ENCODE measurements at places on chromosomes 4 and X.

GRCh38 chr4:174193438-174194374 lies 89.8 kb downstream of the FBXO8 start:
- DNase-seq = no peak

GRCh38 chr4:821631-822030 lies 4.3 kb downstream of the CPLX1 start:
- no peak for DNase-seq

DNA sequence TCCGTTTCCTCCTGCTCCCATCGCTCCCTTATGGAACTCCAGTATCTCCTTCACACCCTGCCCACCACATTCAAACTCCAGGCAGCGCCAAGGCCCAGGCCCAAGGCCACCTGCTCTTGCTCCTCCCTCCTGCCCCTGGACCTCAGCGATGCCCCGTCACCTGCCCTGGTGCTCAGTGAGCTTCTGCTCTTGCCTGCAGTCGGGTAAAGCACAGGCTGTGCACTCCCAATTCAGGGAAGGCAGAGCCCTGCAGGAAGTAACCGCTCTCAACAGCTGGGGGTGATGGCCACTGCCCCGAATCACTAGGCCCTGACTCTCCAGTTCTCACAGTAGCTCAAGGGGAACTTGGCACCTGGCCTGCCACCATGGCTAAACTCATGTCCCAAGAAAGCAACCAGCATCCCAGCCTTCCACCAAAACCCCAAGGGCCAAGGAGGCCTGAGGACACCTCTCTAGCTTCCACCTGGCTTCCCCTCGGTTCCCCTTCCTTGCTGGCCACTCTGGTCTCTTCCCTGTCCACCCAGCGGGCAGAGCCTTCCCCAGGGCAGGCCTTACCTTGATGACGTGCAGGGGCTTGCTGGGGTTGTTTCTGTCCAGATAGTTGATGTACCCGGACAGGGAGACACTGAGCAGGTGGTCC lies 29.3 kb downstream of the WDR1 start:
- no peak for DNase-seq

DNA sequence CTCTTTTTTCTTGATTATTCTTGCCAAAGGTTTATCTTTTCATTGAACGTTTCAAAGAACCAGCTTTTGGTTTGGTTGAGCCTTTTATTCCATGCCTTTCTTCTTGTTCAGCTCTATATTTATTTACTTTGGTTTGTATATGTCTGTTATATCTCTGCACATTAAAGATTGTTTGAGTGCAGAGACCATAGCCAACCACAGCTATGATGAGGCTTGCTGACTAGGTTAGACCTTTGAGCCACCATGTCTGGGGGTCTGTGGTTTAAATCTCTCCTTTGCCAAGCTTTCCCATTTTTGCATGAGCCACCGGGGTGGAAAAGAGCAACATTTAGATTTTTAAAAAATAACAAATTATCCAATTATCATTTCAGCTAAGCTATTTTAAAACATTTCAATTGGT lies 96.1 kb downstream of the NHS start:
- DNase-seq = no peak

DNA sequence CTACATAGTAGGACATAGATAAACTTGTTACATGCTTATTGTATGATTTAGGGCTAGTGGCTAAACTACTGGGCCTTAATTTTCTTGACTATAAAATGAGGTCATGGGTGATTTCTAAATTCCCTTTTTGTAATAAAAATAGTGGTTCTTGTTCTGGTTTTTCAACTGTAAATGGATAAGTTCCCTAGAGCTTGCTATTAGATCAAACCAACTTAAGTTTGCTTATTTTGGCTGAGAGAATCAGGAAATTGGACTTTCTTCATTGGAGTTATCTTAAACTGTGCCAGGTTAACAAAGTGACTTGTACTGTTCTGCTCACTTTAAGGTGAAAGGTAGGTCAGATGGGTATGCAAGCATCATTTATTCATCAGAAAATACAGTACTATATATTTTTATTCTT lies 78.3 kb downstream of the PDLIM5 start:
- DNase-seq = no peak

GRCh38 chr4:5212255-5213013 lies 161.2 kb downstream of the STK32B start:
- DNase-seq = no peak

DNA sequence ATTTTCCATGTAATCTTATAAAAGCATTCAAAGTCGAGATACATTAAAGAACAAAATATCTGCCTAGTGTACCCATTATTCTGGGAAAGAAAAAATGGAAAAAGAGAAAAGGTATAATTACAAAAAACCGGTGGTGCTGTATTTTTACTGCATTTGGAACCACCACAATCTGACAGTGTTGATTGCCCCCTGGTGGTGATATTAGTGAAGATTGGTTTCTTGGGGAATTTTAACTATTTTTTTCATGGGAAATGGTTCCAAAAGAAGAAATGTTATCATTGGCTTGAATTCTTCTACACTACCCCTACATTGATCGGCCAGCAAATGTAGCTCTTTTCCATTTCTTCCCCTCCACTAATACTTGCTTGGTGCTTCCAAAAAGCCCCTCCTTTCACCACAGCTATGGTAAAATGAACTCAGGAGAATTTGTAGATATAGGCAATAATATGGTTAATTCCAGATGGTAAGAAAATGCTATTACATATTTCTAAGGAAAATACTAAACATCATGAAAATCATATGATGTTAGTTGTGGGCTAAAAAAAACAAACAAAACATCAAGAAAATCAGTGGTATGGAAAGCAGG lies 50.0 kb downstream of the COX18 start:
- DNase-seq = no peak
